Caudate nucleus (tissue), 63 donors: ENCODE measurements at places on chromosomes 13 and 19.
A peak's percentile ranks its signal among the peaks of the same experiment; 100 is the strongest.

DNA sequence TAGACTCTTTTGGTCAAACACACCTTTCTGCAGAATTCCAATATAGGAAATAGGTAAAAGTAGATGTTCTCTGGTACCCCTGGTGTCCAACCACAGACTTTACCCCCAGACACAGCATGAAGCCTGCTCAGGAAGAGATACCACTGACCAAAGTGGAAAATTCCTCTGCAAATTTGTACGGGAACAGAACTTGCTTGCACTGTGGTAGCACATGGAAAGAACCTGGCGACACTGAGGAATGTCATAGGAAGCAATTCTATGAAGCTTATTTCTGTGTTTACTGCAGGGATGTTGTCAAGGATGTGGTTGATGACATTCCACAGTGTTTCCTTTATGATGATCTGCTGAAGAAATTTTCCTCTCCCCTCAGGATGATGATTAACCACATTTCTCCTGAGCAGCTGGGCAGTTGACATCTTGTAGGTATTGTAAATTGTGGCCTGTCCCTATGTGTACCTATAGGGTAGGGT lies 48.9 kb upstream of the TNFSF11 start:
- DNase-seq, result no peak

DNA sequence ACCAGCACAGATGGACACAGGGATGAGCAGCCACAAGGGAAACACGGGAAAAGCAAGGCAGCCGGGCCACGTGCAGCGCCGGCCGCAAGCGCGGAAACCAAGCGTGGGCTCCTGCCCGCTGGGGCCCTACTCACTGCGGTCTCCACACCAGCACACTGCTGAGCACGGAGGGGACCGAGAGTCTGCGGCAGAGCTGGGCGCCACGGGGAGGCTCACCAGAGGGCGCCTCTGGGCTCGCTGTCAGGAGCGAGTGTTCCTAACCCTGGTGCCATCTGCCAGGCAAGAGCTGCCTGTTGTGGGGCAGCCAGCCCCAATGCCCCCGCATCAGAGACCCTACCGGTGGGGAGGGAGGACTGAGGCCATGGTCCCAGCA lies 26.5 kb downstream of the MPND start:
- peak; percentile 15 for DNase-seq

DNA sequence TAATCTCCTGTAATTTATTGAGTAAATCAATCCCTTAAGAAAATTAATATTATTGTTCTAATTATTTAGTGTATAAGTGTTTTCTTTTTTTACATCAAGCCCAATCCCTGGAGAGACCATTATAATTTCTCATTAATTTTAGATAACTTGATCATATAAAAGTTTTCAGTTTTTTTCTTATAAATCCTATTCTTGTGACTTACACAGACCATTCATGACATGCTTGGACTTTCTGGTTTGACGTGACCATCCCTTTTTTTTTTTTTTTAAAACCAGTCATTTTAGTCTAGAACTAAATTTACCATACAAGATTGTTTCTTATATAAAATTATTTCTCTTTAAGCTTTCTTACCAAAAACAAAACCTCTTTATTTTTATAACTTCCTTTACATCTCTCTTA lies 5.4 kb upstream of the MTRF1 start:
- no peak for DNase-seq

DNA sequence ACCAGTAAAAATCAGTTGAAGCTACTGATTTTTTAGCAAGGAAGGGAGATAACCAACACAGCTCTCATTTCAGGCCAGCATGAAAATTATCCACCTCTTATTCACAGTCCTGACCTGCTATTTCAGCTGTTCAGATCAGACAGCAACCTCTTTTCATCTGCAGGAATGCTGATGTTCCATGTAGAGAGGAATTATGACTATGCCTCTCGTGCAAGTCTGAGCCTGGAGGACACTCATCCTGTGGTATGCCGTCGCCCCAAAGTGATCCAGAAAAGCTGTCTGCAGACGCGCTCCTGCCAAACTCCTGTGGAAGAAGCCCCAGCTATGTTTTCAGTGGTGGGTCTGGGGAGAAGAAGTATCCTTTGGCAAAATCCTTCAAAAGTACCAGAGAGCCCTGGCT lies 563.5 kb upstream of the SLITRK1 start:
- no peak for DNase-seq

GRCh38 chr13:59665732-59666131 lies 498.0 kb downstream of the DIAPH3 start:
- DNase-seq, result no peak
